ENCODE measurements at places on chromosomes 3 and 15.
A peak's percentile ranks its signal among the peaks of the same experiment; 100 is the strongest.

- no peak for DNase-seq
These were observed 261.3 kb downstream of the XXYLT1 start for GRCh38 chr3:195009616-195010015.

GRCh38 chr15:98794748-98795147 lies 146.4 kb downstream of the IGF1R start:
- no peak for DNase-seq

- DNase-seq = peak; percentile 31
These were observed 3.9 kb upstream of the CCDC9B start for GRCh38 chr15:40344631-40345120.

DNA sequence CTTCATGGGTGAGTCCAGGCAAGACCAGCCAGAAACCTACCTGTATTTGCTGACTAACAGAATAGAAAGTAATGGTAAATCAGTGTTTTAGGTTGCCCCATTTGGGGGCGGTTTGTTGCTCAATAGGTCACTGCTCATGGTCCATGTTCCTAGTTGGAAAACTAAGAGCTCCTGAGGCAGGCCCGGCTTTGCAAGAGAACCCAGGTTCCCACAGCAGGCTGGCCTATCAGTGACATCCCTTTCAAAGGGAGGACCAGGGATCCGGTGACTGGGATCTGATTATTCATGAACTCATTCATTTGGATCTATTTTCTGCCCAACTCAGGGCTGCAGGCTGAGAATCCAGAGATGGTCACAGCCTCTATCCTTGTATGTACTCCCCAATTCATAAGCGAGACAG lies 163.9 kb downstream of the WNT7A start:
- DNase-seq = no peak

DNA sequence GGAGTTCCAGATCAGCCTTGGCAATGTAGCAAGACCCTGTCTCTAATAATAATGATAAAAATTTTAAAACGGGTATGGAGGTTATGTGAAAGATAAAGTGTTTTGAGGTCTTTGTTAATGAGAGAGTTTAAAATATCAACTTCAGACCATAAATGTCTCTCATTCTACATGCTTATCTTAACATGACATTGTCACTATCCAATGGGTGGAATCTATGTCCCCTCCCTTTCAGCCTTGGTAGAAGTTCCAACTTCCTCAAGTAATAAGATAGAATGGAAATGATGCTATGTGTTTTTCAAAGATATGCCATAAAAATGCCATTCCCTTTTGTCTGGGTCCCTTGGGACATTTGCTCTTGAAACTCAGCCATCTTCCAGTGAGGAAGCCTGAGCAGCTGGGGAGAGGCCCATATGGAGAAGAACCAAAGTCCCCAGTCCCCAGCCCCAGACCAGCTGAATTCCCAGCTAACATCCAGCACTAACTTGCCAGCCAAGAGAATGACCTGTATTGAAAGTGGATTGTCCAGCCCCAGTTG lies 17.0 kb downstream of the RPSA start:
- no peak for DNase-seq

GRCh38 chr3:38724392-38724736 lies 74.9 kb upstream of the SCN5A start:
- no peak for DNase-seq

- DNase-seq = no peak
These were observed 53.3 kb upstream of the SLCO2A1 start for GRCh38 chr3:134083008-134083407.

DNA sequence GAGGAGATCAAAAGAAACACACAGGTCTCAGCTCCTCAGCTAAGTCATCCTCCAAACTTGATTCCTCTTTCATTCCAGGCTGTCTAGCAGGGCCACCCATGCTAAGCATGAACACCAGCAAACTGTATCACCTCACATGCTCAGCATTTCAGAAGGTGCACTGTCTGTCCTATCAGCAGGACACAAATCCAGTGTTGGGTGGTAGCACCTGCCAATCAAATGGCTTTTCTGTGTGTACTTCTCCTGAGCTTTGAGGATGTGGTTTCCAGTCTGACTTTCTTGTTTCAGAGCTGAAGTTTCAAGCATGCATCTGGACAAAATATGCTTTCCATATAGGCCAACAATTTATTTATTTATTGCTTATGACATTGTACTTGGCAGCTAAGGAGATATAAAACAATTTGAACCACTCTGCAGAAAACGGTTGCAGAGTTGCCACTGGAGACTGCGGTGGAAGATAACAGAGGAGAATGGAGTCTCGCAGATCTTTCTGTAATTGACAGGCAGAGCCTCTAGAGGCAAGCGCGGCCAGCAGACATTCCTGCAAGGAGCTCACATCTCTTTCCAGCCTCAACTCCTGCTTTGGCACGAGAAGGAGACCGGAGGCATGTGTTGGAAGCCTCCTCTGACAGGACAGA lies 167.1 kb upstream of the WNT5A start:
- no peak for DNase-seq

DNA sequence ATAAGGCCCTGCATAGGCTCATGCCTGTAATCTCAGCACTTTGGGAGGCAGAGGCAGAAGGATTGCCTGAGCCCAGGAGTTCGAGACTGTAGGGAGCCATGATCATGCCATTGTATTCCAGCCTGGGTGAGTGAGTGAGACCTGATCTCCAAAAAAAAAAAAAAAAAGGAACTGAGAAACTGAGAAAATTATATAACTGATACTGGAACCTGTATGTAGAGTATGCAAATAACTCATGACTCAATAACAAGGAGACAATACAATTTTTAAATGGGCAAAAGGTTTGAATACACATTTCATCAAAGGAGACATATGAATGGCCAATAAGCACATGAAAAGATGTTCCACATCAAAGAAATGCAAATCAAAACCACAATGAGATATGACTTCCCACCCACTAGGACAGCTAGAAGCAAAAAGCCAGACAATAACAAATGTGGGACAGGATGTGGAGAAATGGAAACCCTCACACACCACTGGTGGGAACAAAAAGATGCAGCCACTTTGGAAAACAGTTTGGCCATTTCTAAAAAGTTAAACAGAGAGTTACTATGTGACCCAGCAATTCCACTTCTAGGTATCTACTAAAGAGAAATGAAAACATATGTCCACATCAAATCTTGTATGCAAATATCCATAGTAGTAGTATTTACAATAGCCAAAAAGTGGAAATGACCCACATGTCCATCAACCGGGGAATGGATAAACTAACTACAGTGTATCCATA lies 70.7 kb downstream of the IQSEC1 start:
- no peak for DNase-seq
